Body of pancreas (tissue), 4 donors: ENCODE measurements at places on chromosomes 2 and 18.

DNA sequence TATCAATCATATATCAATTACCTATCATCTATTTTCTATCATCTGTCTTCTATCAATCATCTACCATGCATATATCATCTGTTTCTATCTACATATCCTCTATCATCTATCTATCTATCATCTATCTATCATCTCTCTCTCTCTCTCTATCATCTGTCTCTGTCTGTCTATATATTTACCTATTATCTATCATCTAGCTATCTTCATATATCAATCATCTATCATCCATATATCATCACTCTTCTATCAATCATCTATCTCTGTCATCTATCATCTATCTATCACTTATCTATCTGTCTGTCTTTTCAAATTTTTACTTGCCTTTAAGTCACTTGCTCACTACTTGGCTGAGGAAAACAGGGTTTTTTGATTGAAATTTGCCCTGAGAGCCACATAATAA, 592.3 kb downstream of the DCDC2C start:
- H3K27me3 ChIP-seq, result no peaks in the 10 kb centered on the region
- no peak for DNase-seq
- H3K27ac ChIP-seq, result no peak overlapping the region
- no peaks in the 10 kb centered on the region for H3K4me1 ChIP-seq
- H3K36me3 ChIP-seq, result no peaks in the 10 kb centered on the region
- no peak overlapping the region for H3K4me3 ChIP-seq

- peak overlapping the region; percentile 7 for H3K27ac ChIP-seq
- no peak overlapping the region for H3K4me3 ChIP-seq
- H3K27me3 ChIP-seq, result no peaks in the 10 kb centered on the region
- no peak for DNase-seq
- H3K4me1 ChIP-seq, result peaks cover 15% of the 10 kb centered on the region
These were observed 28.5 kb upstream of the DARS1 start for GRCh38 chr2:136013955-136014354.

DNA sequence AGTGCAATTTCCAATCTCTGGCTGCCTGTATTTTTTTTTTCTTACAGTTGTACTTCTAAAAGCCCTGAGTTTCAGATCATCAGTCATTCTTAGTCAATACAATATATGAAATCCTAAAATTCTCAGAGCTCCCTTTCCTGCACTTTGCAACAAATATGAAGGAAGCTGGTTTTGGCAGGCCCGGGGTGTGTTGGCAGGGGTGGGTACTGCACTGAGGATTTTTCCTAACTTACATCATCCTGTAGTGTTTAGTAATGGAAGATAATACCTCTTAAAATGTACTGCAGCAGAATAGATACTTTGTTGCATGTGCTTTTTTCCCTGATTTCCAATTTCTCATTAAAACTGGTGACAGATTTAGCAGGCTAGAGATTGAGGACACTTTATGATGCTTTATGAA, 374.6 kb downstream of the PTH2R start:
- no peak overlapping the region for H3K4me3 ChIP-seq
- no peaks in the 10 kb centered on the region for H3K36me3 ChIP-seq
- H3K4me1 ChIP-seq, result no peaks in the 10 kb centered on the region
- H3K27me3 ChIP-seq, result no peaks in the 10 kb centered on the region
- DNase-seq, result no peak

- no peak for DNase-seq
- no peak overlapping the region for H3K4me3 ChIP-seq
- no peak overlapping the region for H3K27ac ChIP-seq
- no peaks in the 10 kb centered on the region for H3K4me1 ChIP-seq
- H3K27me3 ChIP-seq, result no peaks in the 10 kb centered on the region
- H3K36me3 ChIP-seq, result no peaks in the 10 kb centered on the region
These were observed 266.4 kb upstream of the FN1 start for GRCh38 chr2:215702116-215702902.

DNA sequence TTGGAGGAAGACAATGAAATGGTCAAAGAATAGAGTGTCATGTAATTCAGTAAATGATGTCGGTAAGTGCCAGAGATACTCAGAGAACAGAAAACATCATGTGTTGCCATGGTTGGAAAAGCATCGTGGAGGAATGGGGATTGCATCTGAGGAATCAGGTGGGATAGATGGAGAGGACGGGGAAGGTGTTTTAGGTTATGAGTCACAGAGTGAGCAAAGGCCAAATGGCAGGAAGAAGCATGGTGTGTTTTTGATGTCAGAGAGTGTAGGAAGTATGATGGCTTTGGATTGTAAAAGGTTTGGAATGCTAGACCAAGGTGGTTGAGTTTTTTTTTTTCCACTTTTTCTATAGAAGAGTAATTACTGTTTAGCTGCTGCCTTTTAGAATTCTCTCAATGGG, 27.5 kb upstream of the CD28 start:
- no peaks in the 10 kb centered on the region for H3K27me3 ChIP-seq
- no peak overlapping the region for H3K4me3 ChIP-seq
- no peaks in the 10 kb centered on the region for H3K4me1 ChIP-seq

DNA sequence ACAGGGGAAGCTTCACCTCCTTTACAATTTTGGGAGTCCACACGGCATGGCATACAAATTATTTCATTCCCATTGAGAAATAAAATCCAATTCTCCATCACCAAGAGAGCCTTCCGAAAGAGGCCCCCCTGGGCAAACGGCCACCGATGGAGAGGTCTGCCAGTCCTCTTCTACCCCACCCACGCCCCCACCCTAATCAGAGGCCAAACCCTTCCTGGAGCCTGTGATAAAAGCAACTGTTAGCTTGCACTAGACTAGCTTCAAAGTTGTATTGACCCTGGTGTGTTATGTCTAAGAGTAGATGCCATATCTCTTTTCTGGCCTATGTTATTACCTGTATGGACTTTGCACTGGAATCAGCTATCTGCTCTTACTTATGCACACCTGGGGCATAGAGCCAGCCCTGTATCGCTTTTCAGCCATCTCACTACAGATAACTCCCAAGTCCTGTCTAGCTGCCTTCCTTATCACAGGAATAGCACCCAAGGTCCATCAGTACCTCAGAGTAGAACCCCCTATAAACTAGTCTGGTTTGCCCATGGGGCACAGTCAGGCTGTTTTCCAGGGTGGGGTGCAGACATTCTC, 58.3 kb downstream of the BCL11A start:
- H3K27me3 ChIP-seq, result no peaks in the 10 kb centered on the region
- H3K27ac ChIP-seq, result no peak overlapping the region
- peak; percentile 60 for DNase-seq
- H3K36me3 ChIP-seq, result no peaks in the 10 kb centered on the region
- no peak overlapping the region for H3K4me3 ChIP-seq

GRCh38 chr2:38521835-38522234, 80.9 kb downstream of the HNRNPLL start:
- no peak overlapping the region for H3K27ac ChIP-seq
- H3K36me3 ChIP-seq, result no peaks in the 10 kb centered on the region
- no peak for DNase-seq
- H3K4me3 ChIP-seq, result no peak overlapping the region
- H3K4me1 ChIP-seq, result no peaks in the 10 kb centered on the region

DNA sequence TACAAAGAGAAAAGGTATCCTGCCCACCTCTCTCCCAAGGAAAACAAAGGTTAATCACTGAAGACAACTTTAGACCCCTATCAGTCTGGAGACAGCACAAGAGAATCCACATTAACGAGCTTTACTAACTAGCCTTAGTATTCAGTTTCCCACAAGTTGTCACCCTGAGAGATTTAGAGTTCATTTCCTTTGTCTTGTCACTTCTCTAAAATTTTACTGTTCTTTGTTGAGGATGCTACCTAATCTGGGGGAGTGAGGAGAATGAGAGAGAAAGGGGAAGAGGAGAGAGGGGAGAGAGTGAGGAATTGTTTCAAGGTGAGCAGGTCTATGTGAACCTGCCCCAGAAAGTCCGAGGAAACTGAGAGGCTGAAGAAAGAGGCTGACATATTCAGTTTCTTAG, 28.4 kb downstream of the C2orf76 start:
- DNase-seq, result no peak
- no peaks in the 10 kb centered on the region for H3K4me1 ChIP-seq
- H3K4me3 ChIP-seq, result no peak overlapping the region
- no peaks in the 10 kb centered on the region for H3K36me3 ChIP-seq

DNA sequence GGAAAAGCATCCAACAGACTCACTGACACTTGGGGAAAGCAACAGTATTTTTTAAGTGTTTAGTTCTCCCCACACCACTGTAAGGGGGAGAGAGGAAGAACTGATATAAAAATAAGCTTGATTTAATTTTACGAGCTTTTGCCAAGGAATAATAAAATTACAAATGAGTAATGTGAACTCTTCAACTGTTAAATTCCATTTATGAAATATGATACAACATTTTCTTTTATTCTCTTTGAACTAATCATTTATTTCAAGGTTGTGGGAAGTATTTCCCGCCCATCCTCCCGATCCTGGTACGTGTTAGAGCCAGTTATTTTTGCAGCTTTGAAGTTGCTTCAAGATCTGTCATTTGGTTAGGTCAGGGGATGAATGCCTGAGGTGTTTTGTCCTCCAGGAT, 35.2 kb downstream of the WDPCP start:
- H3K4me3 ChIP-seq, result no peak overlapping the region
- H3K36me3 ChIP-seq, result no peaks in the 10 kb centered on the region
- H3K27me3 ChIP-seq, result no peaks in the 10 kb centered on the region

DNA sequence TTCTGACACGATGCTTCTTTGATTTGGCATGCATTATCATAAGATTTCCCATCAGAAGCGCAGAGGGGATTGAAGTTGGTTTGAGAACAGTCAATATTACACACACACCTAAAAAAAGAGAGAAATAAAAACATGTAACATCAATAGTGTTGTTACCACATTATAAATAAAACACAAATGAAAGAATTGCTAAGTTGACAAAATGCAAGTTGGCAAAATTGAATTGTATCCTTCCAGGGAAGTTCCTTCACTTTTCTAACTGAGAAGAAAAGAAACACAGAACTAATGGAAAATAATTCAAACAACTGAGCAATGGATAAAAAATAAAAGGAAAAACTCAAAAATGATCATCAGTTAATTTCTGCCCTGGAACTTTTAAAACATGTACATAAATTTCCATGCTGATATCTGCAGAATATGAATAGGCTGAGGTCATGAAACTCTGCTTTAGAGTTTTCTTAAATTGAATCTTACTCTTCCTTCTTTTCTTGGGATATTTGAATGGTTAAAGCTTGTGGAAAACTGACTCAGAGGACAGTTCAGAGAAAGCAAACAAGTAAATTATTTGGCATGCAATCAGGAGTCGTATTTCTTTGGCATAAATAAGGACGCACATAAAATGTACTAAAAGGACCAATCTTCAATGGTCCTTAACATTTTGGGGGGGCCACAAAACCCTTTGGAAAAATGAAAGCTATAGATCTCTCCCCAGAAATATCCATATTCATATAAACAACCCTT, 152.4 kb upstream of the CAVIN2 start:
- H3K27ac ChIP-seq, result no peak overlapping the region
- H3K4me3 ChIP-seq, result no peak overlapping the region
- no peak for DNase-seq
- no peaks in the 10 kb centered on the region for H3K36me3 ChIP-seq

- H3K4me3 ChIP-seq, result no peak overlapping the region
- DNase-seq, result no peak
- no peaks in the 10 kb centered on the region for H3K4me1 ChIP-seq
- H3K27me3 ChIP-seq, result no peaks in the 10 kb centered on the region
- no peak overlapping the region for H3K27ac ChIP-seq
These were observed 488.7 kb upstream of the TCF4 start for GRCh38 chr18:56076723-56077122.

GRCh38 chr2:38187541-38188011, 111.6 kb upstream of the CYP1B1 start:
- H3K27ac ChIP-seq, result no peak overlapping the region
- DNase-seq, result peak; percentile 42
- H3K4me3 ChIP-seq, result no peak overlapping the region
- H3K36me3 ChIP-seq, result no peaks in the 10 kb centered on the region
- no peaks in the 10 kb centered on the region for H3K4me1 ChIP-seq
- H3K27me3 ChIP-seq, result no peaks in the 10 kb centered on the region

GRCh38 chr2:2879781-2880180, 497.8 kb downstream of the EIPR1 start:
- H3K27me3 ChIP-seq, result no peaks in the 10 kb centered on the region
- H3K4me3 ChIP-seq, result no peak overlapping the region

DNA sequence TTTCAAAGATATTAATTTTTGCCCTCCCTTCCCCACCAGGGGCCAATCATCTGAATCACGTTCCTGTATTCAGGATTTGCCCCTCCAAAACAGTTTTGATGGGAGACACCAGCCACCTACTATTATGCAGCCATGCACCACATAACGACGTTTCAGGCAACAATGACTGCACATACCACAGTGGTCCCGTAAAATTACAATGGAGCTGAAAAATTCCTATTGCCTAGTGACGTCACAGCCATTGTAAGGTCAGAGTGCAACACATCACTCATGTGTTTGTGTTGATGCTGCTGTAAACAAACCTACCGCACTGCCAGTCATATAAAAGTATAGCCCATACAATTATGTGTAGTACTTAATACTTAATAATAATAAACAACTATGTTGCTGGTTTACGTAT, 22.6 kb downstream of the ITM2C start:
- H3K36me3 ChIP-seq, result no peaks in the 10 kb centered on the region
- H3K27me3 ChIP-seq, result no peaks in the 10 kb centered on the region
- H3K4me3 ChIP-seq, result no peak overlapping the region
- DNase-seq, result no peak
- no peak overlapping the region for H3K27ac ChIP-seq

- H3K27me3 ChIP-seq, result no peaks in the 10 kb centered on the region
- DNase-seq, result peak; percentile 41
- H3K4me1 ChIP-seq, result peaks cover 12% of the 10 kb centered on the region
- H3K36me3 ChIP-seq, result no peaks in the 10 kb centered on the region
These were observed 29.8 kb downstream of the LTBP1 start for GRCh38 chr2:32976409-32977063.

- H3K4me1 ChIP-seq, result no peaks in the 10 kb centered on the region
- H3K27ac ChIP-seq, result no peak overlapping the region
- DNase-seq, result no peak
- no peak overlapping the region for H3K4me3 ChIP-seq
These were observed 138.3 kb upstream of the CYP1B1 start for GRCh38 chr2:38214209-38214717.

- peaks cover 6% of the 10 kb centered on the region for H3K36me3 ChIP-seq
- H3K27ac ChIP-seq, result no peak overlapping the region
- no peak overlapping the region for H3K4me3 ChIP-seq
- no peaks in the 10 kb centered on the region for H3K27me3 ChIP-seq
These were observed 7.8 kb downstream of the MTHFD2 start for GRCh38 chr2:74206180-74206688.

GRCh38 chr2:157786663-157787363, 89.3 kb downstream of the ACVR1 start:
- H3K36me3 ChIP-seq, result no peaks in the 10 kb centered on the region
- peaks cover 69% of the 10 kb centered on the region for H3K4me1 ChIP-seq
- no peak overlapping the region for H3K27ac ChIP-seq
- no peak for DNase-seq

GRCh38 chr2:221104361-221104811, 467.7 kb downstream of the EPHA4 start:
- peak; percentile 25 for DNase-seq
- no peak overlapping the region for H3K4me3 ChIP-seq
- H3K36me3 ChIP-seq, result no peaks in the 10 kb centered on the region
- H3K27me3 ChIP-seq, result no peaks in the 10 kb centered on the region
